ENCODE measurements at places on chromosomes 4 and X.
A peak's percentile ranks its signal among the peaks of the same experiment; 100 is the strongest.

GRCh38 chr4:186688150-186688943, 35.3 kb downstream of the FAT1 start:
- DNase-seq, result no peak

DNA sequence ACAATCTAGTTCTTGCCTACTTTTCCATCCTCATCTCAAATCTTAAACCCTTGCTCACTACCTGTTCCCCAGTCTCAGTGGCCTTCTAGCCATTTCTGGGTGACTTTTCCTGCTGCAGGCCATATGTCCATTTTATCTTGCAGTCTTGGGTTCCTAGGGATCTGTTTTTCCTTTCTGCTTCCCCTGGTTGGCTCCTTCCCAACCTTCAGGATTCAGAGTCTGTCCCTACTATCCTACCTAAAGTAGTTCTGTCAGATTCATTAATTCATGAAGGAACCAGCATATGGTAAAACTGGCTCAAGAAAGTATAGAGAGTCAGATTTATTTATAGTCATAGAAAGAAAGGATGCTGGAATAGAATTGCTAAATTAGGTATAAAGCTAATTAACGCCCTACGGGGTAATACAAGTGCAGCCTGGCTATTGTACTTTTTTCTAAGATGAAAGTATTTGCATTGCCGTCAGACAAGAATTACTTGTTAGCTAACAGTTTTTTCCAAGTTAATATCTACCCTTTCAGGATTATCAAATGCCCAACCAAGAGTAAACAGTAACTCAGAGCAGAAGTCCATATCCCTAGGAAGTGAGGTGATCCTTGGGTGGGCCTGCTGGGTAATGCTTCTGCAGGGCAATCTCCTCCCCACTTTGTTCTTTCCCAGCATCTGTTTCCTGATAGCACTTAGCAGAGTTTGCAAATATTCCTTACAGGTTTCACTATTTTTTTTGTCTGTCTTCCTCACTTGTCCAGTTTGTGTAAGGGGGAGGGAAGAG, 63.6 kb downstream of the REPS2 start:
- DNase-seq, result no peak

DNA sequence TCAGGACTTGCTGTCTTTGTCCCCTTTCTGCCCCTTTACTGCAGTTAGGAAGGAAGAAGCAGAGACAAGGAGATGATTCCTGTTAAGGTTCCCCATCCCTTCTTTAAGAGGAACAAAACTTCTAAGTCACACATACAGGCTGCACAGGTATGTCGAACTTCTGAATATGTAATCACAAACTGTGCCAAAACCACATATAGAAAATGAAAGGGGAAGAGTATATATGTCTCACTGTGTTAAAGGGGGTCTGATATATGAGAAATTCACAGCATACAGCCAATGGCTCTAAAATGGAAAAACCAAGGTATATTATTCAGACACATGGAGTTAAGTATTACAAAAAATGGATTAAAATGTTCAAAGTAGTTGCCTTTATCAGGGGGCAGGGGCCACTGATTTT, 11.7 kb downstream of the CFAP97 start:
- no peak for DNase-seq

DNA sequence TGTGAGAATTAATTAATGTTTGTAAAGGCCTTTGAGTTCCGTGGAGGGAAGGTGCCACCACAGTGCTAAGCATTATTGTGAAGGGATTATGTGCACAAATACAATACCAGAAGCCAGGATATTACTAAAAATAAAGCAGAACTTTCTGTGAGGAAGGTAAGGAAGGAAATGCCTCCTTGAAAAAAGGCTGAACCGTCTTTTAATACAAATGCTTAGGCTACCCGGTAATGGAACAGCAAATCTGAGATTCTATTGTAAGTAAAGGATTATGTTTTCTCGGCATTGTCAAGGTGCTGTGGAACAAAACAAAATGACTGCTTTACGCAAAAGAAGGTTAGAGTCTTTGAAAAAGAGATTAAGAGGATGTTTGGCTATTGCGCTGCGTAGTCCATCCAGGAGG, 57.9 kb upstream of the SPRY1 start:
- no peak for DNase-seq

GRCh38 chr4:8330821-8331574, 61.4 kb downstream of the HTRA3 start:
- DNase-seq, result peak; percentile 47

DNA sequence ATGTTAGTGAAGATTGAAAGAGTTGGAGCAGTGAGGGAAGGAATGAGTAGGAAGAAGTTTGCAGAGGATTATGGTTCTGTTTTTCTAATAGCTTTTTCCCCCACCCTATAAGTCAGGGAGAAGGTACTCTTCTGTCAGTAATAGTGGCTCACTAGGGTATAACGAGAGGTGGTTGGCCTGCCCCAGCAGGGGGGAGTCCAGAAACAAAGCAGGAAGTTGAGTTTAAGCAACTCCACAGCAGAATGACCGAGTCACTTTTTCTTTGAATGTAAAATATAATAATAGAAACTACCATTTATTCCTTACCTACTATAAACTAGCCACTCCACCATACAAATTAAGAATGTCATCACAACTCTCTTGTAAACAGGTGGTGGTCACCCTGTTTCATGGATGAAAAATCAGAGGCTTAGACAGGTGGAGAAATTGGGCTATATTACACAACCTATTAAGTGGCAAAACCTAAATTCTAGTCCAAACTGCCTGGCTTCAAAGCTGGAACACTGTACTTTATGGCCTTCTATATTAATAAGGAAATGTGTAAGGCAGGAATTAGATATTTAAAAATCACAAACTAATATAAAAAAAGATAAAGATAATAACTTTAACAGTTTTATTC, 21.9 kb downstream of the AP1AR start:
- DNase-seq, result no peak

- no peak for DNase-seq
Observed at GRCh38 chr4:55238407-55238806, 107.6 kb upstream of the SRD5A3 start.

- DNase-seq, result no peak
Observed at GRCh38 chrX:148691456-148691855, 191.0 kb downstream of the AFF2 start.

DNA sequence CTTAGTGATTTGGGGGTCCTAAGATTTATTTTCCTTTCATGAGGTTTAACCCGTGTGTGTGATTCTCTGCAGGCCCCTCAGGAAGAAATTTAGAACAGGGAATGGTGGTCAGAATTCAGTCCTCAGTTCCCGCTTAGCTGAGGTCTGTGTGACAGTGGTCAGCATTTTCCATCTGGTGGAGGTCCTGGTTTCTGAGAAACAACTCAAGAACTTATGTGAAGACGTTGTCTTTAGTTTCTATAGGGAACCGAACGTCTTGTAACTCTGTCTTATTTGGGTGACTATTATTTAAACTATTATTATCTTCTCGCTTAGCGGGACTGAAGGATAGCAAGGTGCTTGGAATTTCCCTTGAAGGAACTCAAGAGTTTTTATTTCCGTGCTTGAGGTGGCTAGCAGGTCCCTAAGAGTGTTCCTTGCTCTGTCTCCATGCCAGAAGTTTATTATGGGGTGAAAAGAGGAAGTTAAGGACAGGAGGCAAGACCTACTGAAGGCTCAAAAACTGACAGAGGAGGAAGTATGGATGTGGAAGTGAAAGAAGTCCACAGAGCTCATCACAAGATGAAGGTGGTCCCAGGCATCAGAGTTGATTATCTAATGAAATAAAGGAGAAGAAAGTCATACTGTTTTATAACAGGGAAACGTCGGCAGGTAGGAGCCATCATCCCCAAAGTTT, 9.4 kb downstream of the MGST2 start:
- DNase-seq, result no peak

DNA sequence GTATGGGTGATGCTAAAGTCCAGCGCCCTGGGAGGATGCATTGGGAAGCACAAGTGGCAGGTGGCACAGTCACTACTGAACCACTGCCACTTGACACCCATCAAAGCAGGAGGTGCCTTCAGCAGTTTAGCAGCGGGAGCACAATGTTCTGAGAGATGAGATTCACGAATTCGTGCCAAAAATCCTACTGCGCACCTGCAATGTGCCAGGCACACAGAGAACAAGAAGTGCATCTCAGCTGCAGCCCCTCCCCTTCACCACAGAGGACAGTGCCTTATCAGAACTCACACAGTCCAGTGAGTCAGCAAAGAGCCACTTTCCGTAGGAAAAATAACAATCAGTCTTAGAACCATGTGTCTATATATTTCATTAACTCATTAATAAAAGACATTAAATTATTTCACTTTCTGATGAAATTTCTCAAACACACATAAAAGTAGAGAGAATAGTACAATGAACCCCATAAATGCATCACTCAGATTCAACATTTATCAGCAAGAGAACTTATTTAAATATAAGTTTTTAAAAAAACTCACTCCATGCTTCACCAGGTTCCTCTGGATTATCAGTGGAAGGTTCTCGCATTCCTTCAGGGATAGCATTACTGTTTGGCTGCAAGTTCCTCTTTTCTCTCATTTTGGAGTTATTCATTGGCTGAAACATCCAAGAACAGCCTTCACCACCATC, 47.0 kb downstream of the BEND2 start:
- no peak for DNase-seq

GRCh38 chr4:76182463-76182862, 31.2 kb downstream of the SCARB2 start:
- DNase-seq, result no peak

GRCh38 chr4:39085891-39086290, 23.9 kb downstream of the KLHL5 start:
- DNase-seq, result no peak

DNA sequence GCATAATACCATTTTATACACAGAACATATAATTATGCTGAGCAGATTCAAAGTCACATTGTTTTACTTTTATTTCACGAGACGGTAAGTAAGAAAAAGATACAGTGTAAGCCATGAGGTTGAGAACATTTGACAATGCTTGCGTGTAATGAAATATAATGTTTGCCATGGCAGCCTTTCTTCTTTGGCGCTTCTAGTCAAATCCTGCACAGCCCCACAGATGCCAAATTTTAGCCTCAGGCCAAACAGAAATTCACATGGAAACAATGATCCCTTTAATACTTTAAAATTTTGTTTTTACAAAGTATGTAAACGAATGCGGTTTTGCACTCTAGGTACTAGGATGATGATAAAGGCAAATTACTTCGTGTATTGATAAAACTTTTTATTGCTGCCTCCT, 502.7 kb upstream of the SMIM31 start:
- DNase-seq, result no peak

DNA sequence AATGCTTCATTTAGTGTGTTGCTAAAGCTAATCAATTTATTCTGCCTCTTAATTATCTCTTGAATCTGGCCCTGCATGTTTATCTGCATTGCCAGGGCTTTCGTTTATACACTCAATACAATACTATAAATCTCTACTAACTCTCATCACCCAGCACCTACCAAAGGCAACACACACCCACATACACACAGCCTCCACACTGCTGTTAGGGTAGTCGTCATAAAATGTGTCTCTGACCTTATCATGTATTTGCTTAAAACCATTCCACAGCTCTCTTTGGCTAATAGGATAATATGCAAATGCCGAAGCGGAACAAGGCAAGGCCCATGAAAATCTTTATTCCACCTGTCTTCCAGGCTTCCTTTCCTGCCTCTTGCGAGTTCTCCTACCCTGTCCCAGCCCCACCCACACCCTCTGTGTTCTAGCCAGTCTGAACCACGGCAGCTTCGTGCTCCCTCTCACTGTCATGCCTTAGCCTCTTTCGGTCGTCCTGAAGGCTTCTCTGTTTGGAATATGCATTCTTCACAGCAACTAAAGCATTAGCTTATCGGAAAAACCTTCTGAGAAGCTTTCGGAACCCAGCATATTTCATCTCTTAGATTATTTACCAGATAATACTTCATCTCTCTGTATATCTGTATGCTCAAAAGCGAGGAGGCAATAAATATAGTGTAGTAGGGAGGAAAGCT, 333.5 kb downstream of the TENM3 start:
- no peak for DNase-seq

- no peak for DNase-seq
Observed at GRCh38 chrX:107451731-107452130, 2.3 kb downstream of the FRMPD3 start.

DNA sequence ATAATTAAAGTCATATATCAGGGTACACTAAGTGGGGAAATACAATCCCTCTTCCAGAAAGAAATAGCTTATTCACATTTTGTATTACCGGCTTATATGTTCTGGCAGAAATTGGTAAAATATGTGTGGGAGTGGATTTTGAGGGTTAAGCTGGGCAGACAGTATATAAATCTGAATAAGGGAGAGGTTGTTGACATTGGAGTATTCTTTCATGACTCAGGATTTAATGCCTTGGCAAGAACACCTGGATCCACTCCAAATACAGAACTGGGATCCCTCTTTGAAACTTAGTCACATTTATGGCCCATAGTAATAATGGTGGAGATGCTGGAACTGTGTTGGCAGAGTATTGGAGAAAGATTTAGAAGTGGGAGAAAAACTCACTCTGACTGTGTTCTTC, 54.3 kb upstream of the TET2 start:
- DNase-seq, result no peak

GRCh38 chrX:13837290-13837745, 20.4 kb upstream of the GPM6B start:
- no peak for DNase-seq

DNA sequence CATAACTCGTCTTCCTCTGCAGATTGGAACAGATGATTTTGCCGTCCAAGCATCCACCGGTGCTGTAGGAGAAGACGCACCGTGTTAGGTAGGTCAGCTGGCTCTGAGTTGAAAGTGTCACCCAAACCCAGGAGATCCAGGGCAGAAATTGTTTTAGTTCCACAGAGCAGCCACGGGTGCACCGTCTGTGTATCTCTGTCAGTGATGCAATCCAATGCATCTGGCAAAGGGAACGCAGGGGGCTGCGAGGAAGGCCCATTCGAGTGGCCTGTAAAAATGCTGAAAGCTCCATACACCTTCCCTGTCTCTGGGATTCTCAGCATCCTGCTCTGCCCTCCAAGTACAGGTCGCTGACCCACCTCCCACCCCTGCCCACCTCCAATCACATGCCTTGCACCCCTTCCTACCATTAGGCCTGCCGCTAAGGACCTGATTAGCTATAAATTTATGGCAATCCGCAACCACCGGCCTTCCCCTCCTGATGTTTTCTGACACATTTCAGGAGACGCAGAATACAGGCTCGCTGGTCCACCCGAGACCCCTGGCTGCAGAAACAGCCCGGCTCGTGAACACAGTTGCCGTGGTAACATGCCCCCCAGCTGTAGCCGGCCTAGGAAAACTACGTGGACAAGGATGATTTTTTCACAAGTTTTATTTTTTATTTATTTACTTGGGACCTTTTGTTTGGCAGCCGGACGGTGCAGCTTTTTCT, 39.7 kb upstream of the SHOX start:
- no peak for DNase-seq

DNA sequence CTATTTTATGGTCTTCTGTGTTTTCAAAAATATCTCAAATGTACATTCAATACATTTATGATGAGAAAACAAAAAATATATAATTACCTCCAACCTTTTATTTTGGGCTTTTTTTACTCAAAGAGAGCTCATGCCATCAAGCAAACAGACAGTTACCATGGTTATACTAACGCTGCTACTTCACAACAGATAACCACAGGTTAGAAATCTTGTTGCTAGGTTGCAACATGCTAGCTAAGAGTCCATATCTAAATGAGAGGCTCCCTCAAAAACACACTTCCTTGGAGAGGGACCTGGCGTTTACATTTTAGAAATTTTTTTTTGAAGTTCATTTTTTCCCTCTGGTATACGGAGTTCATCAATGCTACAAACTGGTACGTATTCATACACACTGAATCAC, 44.3 kb downstream of the TBC1D9 start:
- no peak for DNase-seq

- no peak for DNase-seq
Observed at GRCh38 chr4:46270986-46271596, 118.8 kb downstream of the GABRA2 start.

All from heart left ventricle (tissue), 16 donors.